ENCODE measurements at places on chromosomes 1 and 21. TPM values are rescaled to one million over a fixed set of nuclear protein-coding genes. Genes with fewer than 3 reads are reported as not detected.

Gene S100A7
- total RNA-seq, result not detected

Gene BGLAP
- 0.35 TPM for total RNA-seq

DNA sequence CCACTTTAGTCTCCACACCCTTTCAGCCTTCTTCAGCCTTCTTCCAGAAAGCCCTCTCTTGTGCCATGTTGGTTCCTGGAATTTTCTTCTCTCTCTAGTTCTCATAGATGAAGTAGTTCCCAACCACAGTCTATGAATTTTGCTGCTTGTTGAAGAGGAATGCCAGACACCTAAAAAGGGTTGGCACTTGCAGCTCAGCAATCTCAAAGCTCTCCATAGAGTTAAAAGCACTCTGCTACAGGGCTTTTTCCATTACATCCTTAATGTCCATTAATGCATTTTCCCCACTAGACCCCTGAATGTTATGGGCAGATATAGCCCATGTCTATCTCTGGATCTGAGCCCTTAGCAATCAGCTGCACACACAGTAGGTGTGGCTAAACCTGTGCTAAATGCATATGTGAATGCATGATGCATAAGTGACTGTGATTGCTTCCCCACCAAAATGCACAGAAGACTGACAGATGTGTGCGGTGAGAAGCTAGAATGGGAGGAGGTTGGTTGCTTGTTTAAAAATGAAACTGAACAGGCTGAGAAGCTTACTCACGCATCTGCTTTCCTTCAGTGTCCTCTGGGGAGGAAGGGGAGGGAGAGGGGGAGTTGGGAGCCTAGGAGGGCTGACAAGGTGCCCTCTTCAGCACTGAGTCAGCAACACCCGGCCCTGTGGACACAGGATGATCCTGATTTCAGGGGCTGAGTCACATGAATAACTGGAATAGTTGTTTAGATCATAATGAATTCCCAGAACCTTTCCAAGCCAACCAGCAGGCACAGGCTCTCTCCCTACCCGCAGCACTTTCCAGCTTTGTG is 146.1 kb upstream of the FGGY start:
- peak; percentile 98 for DNase-seq

DNA sequence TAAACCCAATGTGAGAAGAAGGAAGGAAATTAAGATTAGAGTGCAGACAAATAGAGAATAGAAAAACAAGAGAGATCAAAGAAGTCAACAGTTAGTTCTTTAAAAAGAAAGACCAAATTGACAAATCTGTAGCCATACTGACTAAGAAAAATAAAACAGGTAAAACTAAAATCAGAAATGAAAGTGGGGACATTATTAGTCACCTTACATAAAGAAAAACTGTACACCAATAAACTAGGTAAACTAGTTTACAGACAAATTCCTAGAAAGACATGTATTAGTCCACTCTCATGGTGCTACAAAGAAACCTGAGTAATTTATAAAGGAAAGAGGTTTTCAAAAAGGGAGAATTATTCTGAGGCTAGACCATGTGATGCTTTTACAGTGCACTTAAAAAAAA is 22.3 kb downstream of the BLZF1 start:
- no peak for DNase-seq

GRCh38 chr1:17922833-17923232 is 167.7 kb downstream of the ACTL8 start:
- DNase-seq, result peak; percentile 45

Gene SUSD4
- total RNA-seq, result 5.2 TPM

All from PC-3 (cell line).